ENCODE measurements at places on chromosomes 4 and X.
A peak's percentile ranks its signal among the peaks of the same experiment; 100 is the strongest.

DNA sequence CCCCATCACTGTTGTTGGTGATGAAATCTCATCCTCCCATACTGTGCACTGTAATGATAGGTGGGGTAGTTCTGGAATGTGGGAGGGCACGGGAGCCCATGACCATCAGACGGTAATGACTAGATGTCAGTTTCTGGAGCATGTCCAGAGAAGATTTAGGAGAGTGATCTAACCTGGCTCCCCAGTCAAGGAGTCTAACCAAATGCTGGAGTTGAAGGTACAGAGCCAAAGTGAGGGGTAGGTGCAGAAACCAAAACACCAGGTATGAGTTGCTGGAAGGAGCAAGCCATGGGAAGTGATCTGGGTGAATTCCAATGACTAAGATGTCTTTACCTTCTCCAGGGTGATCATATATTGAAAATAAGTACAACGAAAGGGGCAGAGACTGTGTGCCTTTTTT is 296.9 kb downstream of the INPP4B start:
- DNase-seq, result no peak

DNA sequence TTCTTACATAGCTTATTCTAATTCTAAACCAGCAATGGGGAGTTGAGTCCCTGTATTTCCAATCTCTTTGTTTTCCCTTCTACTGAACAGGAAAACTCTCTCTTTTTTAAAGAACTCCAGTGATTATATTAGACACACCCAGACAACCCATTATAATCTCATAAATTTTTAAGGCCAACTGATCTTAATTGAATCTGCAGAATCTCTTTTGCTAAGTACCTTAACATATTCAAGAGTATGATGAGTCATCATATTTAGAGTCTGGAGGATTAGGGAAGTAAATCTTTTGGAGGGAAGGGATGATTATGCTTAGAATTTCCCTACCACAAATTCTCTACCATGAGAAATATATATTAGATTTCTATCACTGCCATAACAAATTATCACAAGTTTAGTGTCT is 705.1 kb downstream of the CENPC start:
- DNase-seq, result no peak

DNA sequence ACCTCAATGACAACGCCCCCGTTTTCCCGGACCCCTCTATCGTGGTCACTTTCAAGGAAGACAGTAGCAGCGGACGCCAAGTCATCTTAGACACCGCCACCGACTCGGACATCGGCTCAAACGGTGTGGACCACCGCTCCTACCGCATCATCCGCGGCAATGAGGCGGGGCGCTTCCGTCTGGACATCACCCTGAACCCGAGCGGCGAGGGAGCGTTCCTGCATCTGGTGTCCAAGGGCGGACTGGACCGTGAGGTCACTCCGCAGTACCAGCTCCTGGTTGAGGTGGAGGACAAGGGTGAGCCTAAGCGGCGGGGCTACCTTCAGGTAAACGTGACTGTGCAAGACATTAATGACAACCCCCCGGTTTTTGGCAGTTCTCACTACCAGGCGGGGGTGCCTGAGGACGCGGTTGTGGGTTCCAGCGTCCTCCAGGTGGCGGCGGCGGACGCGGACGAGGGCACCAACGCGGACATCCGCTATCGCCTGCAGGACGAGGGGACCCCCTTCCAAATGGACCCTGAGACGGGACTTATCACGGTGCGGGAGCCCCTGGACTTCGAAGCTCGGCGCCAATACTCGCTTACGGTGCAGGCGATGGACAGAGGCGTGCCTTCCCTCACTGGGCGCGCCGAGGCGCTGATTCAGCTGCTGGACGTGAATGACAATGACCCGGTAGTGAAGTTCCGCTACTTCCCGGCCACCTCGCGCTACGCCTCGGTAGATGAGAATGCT is 2.2 kb downstream of the FAT4 start:
- DNase-seq, result peak; percentile 30

DNA sequence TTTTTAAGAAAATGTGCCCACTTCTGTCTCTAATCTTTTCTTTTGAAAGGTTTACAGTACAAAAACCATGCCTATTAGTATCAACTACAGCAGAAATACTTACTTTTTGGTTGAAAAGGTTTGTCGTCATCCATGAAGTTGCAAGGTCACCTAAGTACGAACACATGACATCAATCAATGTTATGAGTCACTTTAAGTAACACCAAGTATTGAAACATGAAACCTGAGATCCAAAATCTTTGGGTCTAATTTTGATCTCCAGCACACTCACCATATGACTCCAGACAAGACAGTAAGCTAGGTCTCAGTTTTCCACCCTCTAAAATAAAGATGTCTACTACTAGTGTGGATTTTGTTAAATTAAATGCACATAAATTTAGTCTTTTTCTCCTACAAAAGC is 8.4 kb downstream of the ZNF280C start:
- DNase-seq, result no peak

GRCh38 chr4:52822583-52822971 is 39.5 kb upstream of the RASL11B start:
- DNase-seq, result no peak
